ENCODE measurements at places on chromosomes 7 and 10.
A peak's percentile ranks its signal among the peaks of the same experiment; 100 is the strongest.

DNA sequence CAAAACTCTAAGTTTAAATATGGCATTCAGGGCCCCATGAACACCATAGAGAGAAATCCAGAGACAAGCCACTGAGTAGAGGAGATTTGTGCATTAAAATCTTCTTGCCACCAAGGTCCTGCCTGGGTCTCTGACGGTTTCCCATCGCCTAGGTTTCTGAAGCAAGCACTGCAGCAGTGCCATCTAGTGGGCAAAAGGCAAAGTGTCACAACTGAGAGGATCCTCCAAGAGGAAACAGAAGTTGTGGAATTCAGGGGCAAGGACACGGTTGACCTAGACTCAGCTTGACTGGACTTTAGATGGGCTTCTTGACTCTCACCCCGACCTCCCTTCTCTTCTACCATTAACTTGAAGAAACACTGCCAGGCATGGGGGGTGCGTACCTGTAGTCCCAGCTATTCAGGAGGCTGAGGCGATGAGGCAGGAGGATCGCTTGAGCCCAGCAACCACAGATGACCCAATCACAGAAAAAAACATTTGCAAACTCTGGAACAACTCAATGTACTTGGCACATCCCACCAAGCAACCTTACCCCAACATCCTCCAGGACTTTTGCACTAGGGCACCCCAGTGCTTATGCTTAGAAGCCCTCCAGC is 604.1 kb downstream of the GALNT17 start:
- no peak for DNase-seq

DNA sequence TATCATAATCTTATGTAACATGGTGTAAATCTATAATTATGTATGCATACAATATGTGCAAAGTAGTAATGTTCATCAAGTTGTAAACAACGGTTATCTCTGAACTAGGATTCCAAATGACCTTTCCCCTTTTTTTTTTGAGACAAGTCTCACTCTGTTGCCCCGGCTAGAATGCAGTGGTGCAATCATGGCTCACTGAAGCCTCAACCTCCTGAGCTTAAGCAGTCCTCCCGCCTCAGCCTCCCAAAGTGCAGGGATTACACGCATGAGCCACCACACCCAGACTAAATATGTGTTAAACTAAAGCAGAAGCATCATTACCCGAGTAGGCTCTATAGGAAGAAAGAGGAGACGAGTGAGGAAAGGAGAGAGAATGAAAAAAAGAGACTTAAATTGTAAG is 7.8 kb upstream of the KMT2C start:
- no peak for DNase-seq

DNA sequence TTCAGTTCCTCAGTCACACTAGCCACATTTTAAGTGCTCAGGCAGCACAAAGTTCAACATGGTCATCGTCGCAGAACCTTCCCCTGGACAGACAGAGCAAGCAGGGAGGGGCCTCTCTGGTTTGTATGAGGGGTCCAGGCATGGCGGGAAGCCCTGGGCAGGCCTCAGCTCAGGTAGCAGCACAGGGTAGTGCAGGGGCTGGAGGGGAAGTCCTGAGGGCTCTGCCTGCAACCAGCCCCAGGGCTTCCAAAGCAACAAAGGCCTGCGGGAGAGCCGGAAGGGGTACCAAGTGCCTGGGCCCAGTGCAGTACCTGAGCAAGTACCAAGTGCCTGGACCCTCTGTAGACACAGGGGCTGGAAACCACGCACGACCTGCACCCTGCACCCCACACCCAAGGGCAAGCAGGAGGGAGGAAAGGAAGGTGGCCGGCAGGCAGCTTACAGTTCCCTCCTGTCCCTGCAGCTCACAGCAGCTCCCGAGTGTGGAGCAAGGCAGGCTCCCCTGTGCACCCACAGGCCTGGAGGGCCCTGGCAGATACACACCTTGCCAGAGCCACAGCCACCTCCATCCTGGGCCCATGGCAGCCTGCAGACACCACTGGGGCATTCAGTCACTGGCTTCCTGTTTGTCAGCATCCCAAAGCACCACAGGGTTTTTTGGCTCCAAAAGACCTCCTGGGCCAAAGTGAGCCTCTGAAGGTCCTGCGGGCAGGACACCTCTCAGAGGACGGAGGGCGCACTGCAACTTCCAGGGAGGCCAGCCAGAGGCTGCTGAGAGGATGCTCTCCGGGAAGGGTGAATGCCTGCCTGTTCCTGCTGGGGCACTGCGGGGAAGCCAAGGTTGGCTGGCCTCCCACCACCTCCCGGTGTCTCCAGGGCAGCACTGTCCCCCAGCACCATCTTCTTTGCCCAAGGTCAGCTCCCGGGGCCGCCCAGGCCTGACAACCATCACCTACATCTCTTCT is 6.5 kb upstream of the RET start:
- no peak for DNase-seq

- no peak for DNase-seq
These were observed 2.7 kb downstream of the CAV1 start for GRCh38 chr7:116527521-116527920.

DNA sequence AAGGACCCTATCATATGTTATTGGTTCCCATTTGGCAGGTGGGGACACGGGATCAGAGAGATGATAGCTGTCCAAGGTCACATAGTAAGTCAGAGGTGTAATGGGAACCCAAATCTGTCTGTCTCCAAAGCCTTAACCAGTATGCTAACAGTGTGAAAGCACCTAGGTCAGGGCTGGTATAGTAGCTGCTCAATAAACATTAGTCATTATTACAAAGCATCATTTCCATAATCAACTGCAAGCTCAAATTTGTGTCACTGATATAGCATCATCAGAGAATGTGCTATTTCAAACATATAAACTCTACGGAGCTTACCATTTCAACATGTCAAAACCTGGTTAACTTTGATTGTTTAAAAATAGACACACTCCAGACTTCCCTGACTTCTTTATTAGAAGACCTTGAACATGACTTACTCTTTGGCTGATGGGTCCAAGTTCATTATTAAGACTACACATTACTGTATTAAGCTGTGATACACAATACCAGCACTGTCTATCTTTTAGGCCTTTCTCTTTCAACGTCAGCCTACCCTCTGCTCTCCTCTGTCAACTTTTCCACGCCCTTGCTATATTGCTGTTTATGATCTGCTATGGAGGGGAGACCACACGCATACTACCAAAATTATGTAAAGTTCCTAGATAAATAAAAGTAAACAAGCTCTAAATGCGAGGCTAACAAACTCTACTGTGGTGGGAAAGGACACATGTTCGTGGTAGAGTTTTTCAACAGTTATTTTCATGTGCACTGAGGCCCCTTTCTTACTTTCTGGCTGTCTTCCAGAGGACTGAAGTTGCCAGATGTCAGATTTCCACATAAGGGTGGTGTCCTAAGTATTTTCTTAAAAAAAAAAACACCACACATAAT is 33.6 kb downstream of the DNMBP start:
- no peak for DNase-seq

DNA sequence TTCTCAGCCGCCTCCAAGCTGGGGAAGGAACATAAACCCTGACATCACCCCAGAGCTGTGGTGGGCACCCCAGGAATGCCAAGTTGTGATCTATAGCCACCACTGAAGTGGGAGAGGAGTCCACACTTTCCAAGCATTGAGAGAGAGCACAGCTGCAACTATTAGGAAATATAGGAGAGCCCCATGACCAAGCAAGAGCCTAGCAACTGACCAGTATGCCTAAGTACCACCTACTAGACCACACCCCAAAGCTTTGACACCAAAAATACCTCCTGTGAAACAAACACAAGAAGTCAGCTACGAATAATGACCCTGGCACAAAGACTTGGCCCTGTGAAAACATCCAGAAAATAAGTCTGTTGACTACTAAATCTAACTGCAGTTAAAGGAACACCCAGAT is 804.1 kb upstream of the IGFBP3 start:
- DNase-seq = no peak

GRCh38 chr7:50679218-50680007 is 103.3 kb downstream of the GRB10 start:
- DNase-seq = peak; percentile 75

- DNase-seq = no peak
These were observed 106.2 kb downstream of the DLG5 start for GRCh38 chr10:77820349-77820748.

GRCh38 chr10:31102421-31102820 is 70.8 kb upstream of the ZNF438 start:
- DNase-seq = no peak

- no peak for DNase-seq
These were observed 620.9 kb downstream of the TNS3 start for GRCh38 chr7:46960970-46961369.

- DNase-seq = no peak
These were observed 675.6 kb downstream of the MAGI2 start for GRCh38 chr7:78777829-78778228.

DNA sequence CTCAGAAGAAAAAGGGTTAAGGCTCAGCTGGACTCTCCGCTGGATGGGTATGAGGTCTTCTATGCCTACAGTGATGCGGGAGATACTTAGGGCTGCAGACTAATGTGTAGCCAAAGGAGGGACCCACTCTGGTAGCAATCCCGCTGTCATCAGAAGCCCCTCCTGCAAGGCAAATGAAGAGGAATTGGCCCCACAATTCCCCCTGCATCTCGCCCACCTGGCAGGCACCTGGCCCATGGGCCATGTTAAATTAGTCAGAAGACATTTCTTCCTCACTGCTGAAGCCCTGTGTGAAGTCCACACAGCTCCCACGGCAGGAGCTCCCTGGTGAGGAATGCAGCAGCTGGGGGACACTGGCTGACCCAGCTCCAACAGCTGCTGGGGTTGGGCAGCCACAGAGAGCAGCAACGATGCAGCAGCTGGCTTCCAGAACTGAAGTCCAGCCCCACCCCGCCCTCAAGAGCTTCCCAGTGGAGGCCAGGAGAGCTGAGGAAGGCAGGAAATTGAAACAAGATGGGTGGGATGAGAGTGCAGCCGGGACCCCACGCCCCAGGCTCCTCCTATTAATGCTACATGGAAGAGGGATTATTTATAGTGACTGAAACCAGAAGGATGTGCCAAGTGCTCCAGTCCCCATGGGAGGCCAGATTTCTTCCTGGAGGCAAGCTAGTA is 5.5 kb downstream of the VSTM4 start:
- DNase-seq = no peak

- peak; percentile 30 for DNase-seq
These were observed 672 bp downstream of the LCOR start for GRCh38 chr10:96832721-96833219.

DNA sequence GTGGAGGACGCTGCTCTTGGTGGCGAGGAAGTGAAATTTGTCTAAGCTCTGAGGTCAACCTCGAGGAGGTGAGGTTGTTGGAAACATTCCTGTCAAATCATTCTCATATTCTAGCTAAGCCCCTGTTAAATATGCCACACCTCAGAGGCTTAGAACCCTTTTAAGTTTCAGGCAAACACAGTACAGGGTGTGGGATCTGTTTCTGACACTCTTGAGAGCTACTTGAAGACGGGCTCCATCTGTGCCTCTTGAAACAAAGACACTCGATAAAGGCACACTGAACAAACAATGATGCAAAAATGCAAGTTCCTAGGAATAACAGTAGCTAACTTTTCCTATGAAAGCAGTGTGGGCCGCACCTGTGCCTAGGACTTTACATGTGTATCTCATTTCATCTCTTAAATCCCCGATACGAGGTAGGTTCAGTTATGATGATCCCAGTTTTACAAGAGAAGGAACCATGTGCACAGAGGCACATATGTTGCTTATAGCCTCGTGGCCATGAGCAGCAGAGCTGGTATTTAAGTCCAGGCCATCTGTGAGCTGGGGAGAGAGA is 299.2 kb downstream of the CCDC3 start:
- DNase-seq = no peak

GRCh38 chr7:64614812-64615211 is 51.1 kb upstream of the ZNF107 start:
- no peak for DNase-seq

DNA sequence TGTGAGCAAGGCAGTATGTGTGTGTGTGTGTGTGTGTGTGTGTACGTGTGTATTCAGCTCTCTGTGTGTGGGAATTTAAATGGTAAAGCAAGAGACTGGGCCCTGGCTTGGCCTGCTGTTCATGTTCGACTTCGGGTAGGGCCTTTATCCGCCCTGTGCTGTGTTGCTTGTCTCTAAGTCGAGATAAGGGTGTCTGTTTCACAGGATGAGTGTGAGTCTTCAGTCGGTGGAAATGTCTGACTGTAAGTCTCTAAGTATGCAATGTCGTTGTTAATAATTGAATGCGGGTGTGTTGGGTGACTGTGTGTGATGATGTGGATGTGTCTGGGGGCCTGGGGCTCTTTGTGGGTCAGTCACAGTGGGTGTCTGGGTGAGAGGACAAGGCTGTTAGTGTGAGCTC is 34.8 kb downstream of the HIF1AN start:
- no peak for DNase-seq

DNA sequence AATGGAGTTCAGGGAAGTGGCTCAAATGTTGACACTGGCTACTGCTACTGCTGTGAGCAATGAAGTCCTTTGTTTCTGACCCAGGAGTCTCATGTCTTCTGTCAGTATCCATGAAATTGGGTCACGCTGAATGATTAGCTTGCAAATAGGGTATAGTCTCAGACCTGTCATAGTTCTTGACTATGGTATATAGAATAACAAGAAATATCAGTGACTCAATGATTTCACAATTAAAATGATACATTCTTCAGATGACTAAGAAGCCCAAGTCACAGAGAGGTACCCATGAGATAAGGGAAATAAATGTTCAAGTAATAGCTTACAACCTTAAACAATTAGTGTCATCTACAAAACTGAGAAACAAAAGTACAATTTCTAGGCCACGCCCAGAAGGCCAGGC is 89.3 kb downstream of the LYZL2 start:
- DNase-seq = no peak

- no peak for DNase-seq
These were observed 46.5 kb downstream of the FAM171A1 start for GRCh38 chr10:15324611-15325010.

GRCh38 chr7:135168001-135168400 is 2.5 kb downstream of the CYREN start:
- no peak for DNase-seq
